Right ventricle myocardium superior (tissue), 1 donor: ENCODE measurements at places on chromosomes 4 and X. TPM values are rescaled to one million over a fixed set of nuclear protein-coding genes. Genes with fewer than 3 reads are reported as not detected.

The MTCP1 gene
- total RNA-seq = 59.2 TPM

The HPGDS gene
- 3.3 TPM for total RNA-seq

The DMRTC1B gene
- not detected for total RNA-seq

The ZNF711 gene
- 0.40 TPM for total RNA-seq

The C4orf36 gene
- 0.59 TPM for total RNA-seq

The CABS1 gene
- not detected for total RNA-seq

The HSD17B13 gene
- total RNA-seq = 0.32 TPM

The NPY2R gene
- not detected for total RNA-seq
